Activated CD4-positive, alpha-beta T cell treated with anti-CD3 and anti-CD28 coated beads, Interleukin-2, amount 50 U/mL, for 24 hours (primary cell): ENCODE measurements at places on chromosomes 16 and 17.

DNA sequence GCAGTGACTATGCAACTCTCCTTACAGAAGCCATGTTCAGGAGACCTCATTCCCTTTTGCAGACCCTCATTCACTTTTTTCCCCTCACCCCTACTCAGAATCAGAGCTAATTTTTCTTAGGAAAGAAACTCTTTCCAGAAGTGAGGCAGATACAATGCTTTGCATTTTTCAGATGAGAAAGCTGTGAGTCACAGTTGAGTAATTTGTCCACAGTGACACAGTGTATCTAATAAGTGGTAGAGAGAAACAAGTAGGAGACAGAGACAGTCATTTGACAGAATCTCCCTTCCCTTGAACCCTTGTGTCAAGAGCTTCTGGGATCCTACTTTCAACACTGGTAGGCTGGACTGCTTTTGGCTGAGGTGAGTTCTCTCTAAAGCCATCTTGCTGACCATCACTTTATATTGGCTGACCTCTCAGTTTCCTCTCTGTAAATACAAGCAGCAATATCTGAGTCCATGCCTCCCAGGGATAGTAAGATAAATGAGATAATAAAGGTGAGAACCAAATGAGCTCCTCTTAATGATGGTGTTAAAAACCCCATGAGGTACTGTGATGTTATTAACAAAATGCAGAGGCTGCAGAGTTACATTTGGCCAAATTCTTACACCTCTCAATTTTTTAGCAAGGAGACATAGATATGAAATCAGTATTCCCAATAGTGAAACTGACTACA is 130.8 kb downstream of the CA10 start:
- DNase-seq, result no peak

GRCh38 chr16:58196898-58197313 is 1.0 kb downstream of the CSNK2A2 start:
- DNase-seq, result no peak

DNA sequence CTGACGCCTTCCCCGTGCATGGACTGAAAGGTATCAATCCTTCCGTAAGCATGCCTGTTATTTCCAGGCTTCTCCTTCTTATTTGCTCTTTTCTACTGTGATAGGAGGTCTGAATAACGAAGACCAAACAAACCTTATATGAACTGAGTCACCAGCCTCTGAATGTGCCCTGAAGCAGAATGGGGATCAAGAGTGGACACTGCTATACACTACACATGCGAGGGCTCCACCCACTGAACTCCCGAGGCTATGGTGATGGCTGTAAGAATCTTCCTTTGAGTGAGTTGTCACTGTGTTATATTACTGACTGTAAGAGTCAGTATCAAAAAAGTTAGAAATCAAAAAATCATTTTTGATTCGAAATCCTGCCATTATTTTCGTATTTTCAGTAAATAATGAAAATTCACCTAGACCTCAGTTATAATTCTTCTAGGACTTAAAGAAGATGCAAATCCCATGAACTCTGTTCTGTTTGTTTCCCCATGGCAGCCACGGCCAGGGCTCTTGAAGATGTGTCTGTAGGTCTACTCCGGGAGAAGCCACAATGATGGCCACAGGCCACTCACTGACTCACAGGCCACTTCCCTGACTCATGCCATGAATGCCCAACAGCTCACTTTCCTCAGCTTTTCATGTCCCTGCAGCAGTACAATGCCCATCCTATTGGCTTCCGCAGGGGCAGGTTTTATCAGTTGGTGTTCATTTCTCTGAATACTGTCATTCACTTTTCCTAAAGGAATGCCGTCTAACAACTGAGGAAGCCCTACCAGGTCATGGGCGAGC is 54.7 kb downstream of the ZZEF1 start:
- no peak for DNase-seq

DNA sequence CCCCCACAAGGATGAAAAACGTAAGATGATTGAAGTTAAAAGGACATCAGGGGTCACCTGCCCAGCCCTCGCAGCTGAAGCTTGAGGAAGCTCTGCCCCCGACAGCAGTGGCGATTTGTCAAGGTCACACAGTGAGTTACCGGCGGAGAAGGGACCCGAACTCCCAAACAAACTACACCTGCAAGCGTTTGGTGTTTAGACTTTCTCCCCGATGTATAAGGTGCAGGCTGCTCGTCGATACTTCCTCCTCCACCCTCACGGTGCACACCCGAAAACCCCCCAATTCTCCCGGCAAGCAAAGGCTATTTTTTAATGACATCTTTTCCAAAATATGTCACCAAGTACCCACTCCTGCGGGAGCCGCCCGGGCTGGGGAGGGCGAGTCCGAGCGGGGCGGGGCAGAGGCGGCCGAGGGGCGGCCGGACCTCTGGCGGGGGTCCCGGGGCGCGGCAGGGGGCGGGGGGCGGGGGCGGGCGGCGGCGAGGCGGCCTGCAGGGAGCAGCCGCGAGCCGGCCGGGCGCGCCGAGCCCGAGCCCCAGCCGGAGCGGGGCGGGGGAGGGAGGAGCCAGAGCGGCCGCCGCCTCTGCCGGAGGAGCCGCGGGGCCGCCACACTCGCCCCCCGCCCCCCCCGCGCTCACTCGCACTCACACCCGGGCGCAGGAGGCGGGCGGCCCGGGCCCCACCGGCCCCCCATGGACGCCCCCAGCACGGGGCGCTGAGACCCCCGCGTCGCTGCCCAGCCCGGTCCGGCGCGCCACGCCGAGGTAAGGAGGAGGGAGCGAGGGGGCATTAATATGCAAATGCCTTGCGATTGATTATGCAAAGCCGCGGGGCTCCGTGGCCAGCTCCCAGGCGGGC is at the start of gene THRA:
Gene THRA, plus strand, starts transcription at position 637 of the 858 bp plus-strand sequence. CDS start 11,524 bp downstream, outside the sequence.
- DNase-seq, result peak; percentile 44

GRCh38 chr17:78133971-78134898 is 3.7 kb downstream of the TMC8 start:
- DNase-seq, result no peak

DNA sequence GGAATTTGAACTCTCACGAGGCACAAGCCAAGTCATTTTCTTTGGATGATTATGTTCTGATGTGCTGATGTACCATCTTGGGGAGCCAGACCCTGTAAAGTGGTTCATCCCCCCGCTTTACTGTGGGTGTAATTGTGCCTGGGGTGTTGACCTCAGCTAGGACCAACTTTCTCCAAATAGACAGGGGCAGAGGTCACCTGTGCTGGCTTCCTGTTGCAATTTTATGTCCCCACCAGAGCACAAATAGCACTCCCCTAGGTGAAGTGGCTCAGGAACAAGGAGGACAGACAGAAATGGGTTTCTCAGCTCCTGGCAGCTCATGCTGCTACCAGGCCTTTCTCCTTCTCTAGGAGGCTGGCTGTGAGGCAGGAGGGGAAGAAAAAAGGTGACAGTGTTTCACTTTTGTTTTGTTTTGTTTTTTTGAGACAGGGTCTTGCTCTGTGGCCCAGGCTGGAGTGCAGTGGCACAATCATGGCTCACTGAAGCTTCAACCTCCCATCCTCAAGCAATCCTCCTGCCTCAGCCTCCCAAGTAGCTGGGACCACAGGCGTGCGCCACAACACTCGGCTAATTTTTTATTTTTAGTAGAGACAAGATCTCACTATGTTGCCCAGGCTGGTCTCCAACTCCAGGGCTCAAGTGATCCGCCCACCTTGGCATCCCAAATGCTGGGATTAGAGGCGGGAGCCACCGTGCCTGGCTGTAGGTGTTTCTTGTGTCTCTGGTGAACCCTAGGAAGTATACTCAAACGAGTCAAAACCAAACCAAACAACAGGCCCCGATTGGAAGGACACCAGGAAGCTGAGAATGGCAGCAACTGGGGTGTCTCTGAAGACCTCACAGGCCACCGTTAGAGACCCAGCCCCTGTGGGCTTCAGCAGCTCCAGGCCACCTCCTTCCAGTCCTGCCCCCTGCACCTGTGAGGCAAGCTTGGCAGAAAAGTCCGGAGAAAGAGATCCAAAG is 32.5 kb upstream of the WFIKKN2 start:
- no peak for DNase-seq

- no peak for DNase-seq
These were observed 352.8 kb downstream of the CDH13 start for GRCh38 chr16:82979406-82980111.

DNA sequence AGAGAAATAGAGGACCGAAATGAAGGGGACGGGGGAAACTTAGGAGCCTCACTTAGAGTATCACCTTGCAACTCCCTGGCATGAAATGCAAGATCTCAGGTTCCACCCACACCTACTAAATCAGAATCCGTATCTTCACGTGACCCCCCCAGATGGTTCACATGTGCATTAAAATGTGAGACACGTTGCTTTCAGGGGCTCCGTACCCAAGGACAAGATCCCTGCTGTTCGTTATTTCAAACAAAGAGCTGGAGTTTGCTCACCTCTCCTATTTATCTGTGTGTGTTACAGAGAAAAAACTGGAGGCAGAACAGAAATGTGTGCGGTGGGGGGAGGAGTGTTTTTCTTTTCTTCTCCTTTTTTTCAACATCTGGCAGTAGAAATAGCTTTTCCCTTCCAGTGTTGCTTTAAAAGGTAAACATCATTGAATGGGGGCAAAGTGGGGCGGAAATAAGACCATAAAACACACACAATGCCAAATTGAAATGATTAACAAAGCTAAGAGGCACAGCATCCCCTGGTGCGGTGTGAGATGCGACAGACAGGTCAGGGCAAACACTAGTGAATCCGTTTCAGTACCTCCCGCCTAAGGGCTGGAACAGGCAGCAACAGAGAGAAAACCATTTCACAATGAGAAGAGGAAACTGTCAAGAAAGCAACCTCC is 145.4 kb downstream of the SOX9 start:
- DNase-seq, result no peak

GRCh38 chr17:50047488-50048126 is 8.3 kb upstream of the ITGA3 start:
- DNase-seq, result no peak

- no peak for DNase-seq
These were observed 558 bp upstream of the ZFHX3 start for GRCh38 chr16:73048292-73049080.

DNA sequence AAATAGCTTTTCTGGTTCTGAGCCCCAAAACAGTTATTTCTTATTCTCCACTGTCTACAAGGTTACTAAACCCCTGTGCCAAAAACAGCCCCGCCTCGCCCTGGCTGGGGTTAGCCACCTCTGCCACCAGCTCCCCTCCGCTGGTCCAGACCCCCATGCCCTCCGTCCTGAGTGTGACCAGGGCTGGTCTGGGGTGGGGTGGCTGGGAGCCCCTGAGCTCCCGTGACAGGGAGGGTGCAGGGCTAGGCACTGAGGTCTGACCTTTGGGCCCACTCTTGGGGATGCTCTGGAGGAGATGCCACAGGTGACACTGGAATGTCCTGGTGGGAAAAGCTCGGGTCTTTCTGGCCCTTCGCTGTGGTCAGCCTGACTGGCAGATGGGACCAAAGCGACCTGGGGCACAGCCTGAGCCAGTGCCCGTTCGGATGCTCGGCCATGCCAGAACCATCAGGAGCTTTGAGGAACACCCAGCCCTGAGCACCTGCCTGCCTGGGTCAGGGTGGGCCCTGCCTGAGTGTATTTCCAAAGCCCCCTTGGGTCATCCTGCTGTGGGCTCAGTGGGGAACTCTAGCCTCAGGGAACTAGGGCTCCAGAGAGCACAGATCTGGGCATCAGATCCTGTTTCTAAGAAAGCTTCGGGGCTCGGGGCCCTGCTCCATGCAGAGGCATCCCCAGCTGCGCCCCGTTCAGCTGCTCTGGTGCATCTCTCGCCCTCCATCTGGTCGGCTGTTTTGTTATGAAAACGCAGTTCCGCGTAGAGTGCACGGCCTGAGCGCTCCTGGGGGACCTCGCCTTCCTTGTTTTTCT is 72.1 kb upstream of the GNG13 start:
- DNase-seq, result no peak

GRCh38 chr16:17654142-17654541 is 183.4 kb upstream of the XYLT1 start:
- DNase-seq, result no peak

GRCh38 chr16:13527332-13527731 is 392.6 kb upstream of the ERCC4 start:
- DNase-seq, result no peak

GRCh38 chr17:80946449-80946848 is 45.2 kb upstream of the CHMP6 start:
- no peak for DNase-seq

DNA sequence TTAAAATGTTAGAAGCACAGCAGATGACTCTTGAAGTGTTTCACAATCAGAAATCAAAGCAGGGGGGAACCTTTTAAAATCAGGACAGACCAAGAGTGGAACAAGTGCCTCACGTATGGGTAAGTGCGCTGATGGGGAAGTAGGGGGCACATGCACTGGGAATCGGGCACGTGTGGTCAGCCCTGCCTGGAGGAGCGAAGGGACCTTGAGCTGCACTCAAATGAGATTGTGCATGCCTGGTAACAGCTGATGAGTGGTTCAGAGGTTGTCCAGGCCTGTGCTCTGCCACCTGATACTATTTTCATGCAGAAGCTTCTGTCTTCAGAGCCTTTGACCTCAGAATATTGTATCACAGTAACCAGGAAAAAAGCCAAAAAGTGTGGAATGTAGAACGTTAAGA is 13.7 kb upstream of the XYLT2 start:
- no peak for DNase-seq

GRCh38 chr17:65100316-65101140 is 36.6 kb upstream of the RGS9 start:
- DNase-seq, result peak; percentile 65

DNA sequence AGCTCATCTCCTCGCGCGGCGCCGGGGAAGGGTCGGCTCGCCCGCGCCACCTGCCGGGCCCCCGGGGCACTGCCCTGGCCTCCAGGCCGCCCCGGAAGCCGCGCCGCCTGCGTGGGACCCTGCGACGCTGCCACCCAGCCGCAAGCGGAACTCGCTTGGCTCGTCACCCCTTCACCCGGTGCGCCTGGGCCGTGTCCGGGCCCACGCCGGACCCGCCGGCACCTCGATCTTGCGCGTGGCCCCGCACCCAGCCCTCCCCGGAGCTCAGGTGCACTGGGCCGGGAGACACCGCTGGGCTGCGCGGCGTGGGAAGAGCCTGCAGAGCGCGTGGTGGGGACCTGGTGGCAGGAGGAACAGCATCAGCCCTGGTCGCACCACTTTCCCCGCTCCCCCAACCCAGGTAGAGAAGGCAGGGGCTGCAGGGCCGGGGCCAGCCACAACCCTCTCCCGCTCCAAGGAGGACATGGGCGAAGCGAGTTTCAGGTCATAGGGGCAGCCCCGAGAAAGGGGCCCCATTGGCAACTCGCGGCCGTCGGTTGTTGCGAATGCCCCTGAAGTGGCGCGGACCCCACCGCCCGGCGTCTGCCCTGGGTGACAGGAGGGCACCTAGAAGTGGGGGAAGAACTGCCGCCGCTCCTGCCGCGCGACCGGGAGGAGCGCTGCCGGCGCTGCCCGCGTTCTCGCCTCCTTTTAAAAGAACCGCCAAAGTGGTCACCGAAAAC is 363 bp upstream of the MIF4GD start:
- peak; percentile 85 for DNase-seq

GRCh38 chr17:35432176-35433074 is at the start of gene SLFN12:
Gene SLFN12 (minus strand): TSS chr17:35432500. CDS start chr17:35423028, 9,472 bp downstream.
- peak; percentile 35 for DNase-seq
